ENCODE measurements at places on chromosomes 7 and 10.

DNA sequence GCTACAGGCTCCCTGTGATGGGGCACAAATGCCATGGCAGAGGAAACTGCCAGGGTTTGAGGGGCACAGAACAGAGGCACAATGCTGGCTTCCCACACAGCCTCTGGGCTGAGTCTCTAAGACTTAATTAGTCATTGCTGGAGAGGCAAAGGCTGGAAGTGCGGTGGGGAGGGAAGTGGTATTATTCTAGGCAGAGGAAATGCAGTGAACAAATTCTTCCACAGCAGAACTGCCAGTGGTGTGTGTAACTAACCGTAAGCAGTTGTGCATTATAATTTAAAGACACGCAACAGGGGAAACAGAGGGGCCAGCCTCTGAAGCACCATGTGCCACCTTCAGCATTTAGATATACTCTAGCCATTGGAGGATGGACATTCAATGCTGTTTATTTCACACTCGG, 12.8 kb downstream of the ICA1 start:
- DNase-seq, result no peak

DNA sequence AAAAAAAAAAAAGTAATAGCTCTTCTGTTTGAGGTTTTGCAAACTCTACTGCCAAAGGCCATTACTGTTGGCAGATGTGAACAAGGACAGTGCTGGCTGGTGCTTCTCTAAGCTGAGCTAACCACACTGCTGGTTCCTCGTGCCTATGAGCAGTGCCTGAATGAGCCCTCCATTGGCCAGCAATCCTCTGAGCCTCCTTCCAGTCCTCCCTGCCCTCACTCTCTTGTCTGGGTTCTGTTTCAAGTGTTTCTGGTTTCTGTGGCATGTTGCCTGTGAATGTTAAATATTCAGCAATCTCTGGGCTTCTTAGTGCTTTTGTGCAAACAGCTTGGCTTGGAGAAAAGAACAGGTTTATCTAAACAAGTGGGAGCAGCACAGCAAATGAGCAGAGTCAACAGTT, 161.3 kb upstream of the AUTS2 start:
- no peak for DNase-seq

DNA sequence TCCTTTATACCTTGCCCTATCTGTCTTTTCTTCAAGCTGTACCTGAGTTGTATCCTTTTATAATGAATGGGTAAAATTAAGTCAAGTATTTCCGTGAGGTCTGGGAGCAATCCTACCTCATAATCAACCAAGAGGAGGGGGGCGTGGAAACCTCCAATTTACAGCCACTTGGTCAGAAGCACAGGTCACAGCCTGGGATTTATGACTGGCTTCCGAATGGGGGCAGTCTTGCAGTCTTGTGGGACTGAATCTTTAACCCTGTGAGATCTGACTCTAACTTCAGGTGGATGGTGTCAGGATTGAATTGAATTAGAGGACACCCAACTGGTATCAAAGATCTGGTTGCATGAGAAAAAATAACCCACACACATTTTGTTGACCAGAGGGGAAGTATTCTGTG, 23.5 kb upstream of the KCNMA1 start:
- DNase-seq, result no peak

DNA sequence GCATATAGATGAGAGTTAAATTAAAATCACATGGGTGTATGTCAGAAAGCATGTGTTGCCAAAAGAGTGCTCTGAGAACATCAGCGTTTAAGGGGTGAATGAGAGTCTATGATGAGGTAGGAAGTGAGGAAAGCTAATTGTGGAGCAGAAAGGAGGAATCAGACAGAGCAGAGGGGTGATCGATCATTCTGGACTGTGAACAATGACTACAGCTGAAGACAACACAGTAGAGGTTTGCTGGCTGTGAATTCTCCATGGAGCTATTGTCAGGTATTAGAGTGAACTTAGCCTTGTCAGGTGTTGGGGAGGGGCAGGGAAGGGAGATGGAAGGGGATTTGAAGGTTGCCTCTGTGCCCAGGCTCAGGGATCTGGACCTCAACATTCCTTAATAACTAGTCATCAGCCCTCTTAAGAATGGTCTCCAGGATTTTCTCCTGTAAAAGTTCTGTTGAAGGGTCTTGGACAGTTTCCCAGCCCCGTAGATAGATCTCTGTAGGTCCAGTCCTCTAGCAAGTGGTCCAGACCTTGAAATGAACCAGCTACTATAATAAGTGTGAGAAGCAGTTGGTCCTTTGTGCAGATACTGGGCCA, 57.1 kb downstream of the KIF5B start:
- no peak for DNase-seq

DNA sequence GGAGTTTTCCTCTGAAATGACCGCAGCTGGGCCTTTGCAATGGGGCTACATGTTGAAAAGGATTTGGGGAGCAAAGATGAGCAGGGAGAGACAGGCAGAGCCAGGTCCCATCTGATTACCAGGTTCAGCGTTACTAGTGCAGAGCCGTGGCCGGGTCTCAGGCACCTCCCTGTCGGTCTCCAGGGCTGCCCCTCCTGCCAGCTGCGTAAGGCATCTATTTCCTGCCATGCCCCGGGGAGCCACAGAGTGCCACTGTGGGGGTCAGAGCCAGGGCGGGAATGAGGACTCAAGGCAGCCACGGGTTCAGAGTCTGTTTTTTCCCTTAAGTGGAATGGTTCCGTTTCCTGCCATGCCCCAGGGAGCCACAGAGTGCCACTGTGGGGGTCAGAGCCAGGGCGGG, 382.6 kb upstream of the SHH start:
- DNase-seq, result no peak

DNA sequence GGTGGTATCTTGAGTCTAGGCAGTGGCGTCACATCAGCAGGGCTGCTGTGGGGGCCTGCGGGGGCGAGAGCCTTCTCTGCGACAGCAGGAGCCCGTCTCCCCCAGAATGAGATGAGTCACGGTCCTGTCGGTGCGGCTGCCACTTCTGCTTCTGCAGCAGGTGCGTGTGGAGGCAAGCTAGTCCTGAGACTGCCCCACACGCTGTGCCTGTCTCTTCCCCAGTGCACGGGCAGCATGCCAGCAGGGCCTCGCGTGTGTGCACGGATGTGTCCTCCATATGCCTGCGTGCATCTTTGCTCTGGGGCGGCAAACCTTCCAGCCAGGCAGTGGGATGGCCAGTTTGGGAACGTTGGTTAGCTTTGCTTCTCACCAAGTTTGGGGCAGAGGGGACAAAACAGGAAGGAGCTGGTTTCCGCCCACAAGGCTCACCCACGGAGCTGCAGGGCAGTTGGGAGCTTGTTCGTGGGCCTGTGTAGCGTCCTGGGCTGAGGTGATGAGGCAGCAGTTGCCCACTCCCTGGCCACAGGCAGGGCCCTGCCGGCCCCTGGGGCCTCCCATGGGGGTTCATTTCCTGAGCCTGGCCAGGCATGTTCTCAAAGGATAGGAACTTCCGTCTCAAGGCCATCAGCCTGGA, 60.8 kb upstream of the PPIF start:
- peak; percentile 100 for DNase-seq

- DNase-seq, result no peak
Observed at GRCh38 chr10:60239228-60239627, 150.4 kb downstream of the ANK3 start.

DNA sequence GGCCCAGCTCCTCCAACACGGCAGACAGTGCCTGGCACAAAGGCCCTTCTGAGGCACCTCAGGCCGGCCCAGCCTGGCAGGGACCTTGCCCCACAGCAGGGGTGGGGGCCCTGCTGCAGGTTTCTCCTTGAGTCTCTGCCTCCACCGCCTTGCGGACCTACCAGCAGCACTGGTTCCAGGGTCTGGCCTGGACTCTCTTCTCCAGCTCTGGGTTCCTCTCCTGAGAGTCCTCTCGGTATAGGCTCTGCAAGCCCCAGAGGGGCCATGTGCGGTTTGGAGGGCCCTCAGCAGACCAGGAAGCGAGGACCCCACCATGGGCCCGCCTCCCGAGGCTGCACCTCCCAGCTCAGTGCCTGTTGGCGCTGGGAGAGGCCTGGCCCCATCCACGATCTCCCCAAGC, 38.1 kb upstream of the ADGRA1 start:
- DNase-seq, result no peak

DNA sequence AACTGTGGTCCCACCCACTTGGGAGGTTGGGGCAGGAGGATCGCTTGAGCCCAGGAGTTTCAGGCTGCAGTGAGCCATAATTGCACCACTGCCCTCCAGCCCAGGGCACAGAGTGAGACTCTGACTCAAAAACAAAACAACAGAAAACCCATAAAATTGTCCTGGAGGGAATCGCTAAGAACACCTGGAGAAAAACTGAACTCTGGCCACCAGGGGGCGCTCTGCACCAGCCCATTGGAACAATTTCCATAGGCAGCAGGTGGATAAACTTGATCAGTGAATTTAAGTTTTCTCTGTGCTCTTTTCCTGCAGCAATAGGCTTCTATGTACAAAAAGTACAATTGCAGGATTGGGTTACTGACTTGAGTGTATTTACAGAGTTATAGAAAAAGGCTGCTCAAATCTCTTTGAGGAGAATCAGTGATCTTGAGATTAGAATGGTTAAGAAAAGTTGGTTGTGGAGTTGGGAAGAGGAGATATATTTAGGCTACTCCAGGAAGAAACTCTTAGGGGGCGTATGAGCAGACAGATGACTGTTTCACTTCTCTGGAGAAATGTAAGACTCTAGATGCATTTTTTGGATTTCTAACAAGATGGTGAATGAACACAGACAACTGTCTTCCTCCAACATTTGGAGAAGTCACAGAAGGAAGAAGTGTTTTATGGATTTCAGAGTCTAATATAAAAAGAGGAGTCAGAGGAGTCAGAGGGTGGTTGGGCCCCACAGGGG, 274.9 kb upstream of the GALNT17 start:
- DNase-seq, result peak; percentile 60

GRCh38 chr7:101362334-101363195, at the start of gene COL26A1:
Gene COL26A1, plus strand, starts transcription at chr7:101362875. Its CDS starts 158 bp downstream, at chr7:101363033.
- peak; percentile 14 for DNase-seq

GRCh38 chr7:99588868-99589267, 9.2 kb upstream of the TMEM225B start:
- DNase-seq, result no peak

DNA sequence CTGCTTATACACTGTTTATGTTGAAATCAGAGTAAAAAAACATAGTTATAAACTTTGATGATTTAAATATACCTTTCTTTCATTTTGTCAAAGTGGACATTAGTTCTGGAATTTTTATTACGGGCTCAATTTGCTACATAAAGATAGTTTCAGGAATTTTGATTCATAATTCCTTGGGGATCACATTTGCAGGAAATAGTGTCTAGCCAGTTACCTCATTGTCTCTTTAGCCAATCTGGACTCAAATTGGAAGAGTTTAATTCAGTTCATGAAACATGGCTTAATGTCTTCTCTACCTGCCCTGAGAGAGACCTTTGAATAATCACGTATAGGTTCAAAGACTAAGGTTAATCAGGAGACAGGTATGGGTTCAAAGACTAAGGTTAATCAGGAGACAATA, 262.6 kb downstream of the HGF start:
- no peak for DNase-seq

DNA sequence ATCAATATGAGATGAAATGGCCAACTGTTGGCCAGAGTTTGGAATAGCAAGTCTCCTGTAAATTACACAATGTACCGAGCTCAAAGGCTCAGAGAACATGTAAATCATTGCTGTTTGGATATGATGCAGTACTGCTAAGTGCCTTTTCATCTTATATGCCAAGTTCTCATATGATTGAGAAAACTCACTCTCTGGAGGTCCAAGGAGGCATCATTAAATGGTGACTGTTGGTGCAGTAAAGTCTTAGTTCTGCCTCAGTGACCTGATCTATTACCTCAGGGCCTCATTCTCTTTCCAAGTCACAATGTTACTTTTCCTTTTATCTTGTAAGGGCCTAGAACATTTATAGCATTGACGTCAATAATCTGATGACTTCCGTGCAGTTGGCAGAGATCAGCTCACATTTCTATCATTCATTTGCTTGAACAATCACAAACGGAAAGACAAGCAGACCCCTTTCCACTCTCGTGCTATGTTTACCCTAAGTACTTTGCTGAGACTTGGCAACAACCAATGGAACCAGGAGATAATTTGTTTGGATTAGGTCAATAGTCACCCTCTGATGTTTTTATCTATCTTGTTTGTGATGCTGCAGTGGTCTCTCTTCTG, 32.6 kb upstream of the PDK4 start:
- no peak for DNase-seq

DNA sequence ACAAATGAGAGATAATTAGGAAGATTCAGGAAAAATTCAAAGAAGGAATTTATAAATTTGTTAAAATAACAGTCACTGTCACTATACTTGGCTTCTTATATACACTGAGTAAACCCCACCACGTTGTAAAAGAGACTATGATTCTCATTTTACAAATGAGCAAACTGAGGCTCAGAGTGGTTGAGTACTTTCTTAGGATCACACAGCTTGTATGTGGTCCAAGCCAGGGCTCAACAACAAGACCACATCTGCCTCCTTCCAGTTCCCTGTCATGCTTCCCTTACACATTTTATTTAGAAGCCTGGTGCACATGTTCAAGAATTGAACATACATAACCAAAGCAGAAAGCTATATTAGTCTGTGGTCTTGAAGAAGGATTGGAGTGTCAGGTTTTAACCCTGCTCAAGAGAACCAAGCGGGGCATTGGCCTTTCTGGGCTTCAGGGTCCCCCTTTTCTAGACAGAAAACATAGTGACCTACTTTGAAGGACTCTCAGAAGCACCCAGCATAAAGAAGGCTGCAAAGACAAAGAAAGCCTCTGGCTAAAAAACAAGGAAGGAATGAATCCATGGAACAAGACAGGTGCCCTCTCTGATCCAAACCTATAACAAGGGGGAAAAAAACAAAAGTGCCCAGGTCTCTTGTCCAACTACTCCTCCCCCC, 846 bp downstream of the MRLN start:
- no peak for DNase-seq

- no peak for DNase-seq
Observed at GRCh38 chr7:23928418-23928775, 218.4 kb downstream of the STK31 start.

- no peak for DNase-seq
Observed at GRCh38 chr7:115299397-115300037, 377.6 kb downstream of the MDFIC start.

GRCh38 chr10:43128958-43129706, 9.1 kb upstream of the CSGALNACT2 start:
- DNase-seq, result peak; percentile 90

GRCh38 chr10:94066411-94066810, 72.7 kb downstream of the PLCE1 start:
- DNase-seq, result peak; percentile 28

GRCh38 chr10:114694062-114694461, 36.0 kb upstream of the ABLIM1 start:
- DNase-seq, result no peak

GRCh38 chr10:24771943-24772694, 48.4 kb upstream of the ARHGAP21 start:
- DNase-seq, result no peak

- DNase-seq, result no peak
Observed at GRCh38 chr7:22909917-22910316, 87.3 kb upstream of the TOMM7 start.

- no peak for DNase-seq
Observed at GRCh38 chr7:114588506-114588905, 173.9 kb downstream of the FOXP2 start.
